ENCODE measurements at places on chromosomes 7 and 10. TPM values are rescaled to one million over a fixed set of nuclear protein-coding genes. Genes with fewer than 3 reads are reported as not detected.
A peak's percentile ranks its signal among the peaks of the same experiment; 100 is the strongest.

- DNase-seq: no peak
Measured at GRCh38 chr10:110077436-110078130, 69.8 kb downstream of the ADD3 start.

DNA sequence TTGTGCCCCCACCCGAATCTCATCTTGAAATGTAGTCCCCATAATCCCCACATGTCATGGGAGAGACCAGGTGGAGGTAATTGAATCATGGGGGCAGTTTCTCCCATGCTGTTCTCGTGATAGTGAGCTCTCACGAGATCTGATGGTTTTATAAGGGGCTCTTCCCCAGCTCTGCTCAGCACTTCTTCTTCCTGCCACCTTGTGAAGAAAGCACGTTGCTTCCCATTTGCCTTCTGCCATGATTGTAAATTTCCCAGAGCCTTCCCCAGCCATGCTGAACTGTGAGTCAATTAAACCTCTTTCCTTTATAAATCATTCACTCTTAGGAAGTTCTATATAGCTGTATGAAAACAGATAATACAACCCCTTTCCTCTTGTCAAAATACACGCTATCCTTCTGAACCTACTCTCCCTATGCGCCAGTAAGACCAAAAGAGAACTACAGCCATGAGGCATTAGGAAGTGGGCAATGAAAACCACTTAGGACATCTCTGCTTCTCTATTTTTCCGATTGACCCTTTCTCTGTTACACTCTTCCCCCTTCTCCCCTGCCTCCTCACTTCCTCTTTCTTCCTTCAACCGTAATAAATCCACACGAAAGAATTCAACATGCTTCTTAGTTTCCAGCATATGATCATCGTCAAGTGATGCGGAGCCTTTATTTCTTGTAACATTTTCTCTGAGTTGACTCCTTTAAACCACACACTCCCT is 101.2 kb upstream of the WDR11 start:
- DNase-seq: no peak

DNA sequence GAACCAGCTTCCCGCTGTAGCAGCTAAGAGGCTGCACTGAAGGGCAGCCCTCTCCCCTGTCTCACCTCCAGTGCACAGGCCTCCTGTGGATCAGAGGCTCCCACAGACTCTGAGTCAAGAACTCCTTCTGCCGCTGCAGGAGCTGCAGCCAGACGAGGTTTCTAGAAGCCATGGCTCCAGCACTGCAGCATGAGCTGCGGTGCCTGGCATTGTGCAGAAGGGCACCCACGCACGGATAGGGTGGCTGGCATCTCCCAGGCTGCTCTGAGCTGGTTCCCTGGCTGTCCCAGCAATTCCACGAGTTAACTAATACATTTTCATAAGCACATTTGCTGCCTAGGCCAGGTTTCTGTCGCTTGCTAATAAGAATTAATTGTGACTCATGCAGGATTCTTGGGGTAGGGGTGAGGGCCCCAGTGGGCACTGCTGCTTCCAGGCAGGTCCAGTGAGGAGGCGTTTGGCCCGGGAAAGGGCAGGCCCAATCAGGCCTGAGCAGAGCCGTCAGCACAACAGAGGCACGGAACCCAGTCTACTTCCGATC is 594.2 kb downstream of the DNAJB6 start:
- no peak for DNase-seq

GRCh38 chr10:99396471-99396870 is 34.0 kb downstream of the GOT1 start:
- DNase-seq: no peak

GRCh38 chr7:51639661-51640334 is 323.2 kb upstream of the COBL start:
- DNase-seq: no peak

DNA sequence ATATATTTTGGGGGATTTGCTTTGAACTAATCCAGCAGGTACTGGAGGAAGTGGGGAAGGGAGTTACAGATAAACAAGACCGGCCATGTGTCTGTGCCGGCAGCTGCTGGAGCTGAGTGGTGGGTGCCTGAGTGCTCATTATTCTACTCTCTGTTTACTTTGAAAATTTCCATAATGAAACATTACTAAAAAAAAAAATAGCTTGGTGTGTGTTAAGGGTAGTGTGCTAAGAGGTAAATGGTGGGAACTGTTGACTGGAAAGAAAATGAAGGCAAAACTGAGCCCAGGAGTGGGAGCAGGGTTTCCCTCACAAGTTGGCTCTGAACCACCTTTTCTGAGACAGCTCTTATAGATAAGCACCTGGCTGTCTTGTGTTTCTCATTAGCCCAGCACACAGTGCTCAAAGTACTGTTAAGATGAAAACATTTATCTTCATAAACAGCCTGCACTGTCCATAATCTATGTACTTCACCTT is 50.6 kb downstream of the PARD3 start:
- no peak for DNase-seq

DNA sequence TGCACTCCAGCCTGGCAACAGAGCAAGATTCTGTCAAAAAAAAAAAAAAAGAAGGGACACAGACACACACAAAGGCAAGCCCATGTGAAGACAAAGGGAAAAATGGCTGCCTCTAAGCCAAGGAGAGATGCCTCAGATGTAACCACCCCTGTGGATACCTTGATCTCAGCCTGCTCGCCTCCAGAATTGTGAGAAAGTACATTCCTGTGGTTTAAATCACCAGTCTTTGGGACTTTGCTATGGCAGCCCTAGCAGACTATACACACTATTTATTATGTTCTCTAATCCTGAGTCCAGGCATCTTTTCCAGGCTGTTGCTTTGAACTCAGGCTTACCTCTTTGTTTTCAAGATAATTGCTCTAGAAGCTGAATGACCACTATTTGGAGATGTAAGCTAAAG is 494.3 kb downstream of the GALNT17 start:
- DNase-seq: no peak

- no peak for DNase-seq
Measured at GRCh38 chr7:77879272-77879671, 80.7 kb downstream of the PHTF2 start.

- DNase-seq: no peak
Measured at GRCh38 chr10:62050346-62050892, 148.9 kb downstream of the ARID5B start.

GRCh38 chr10:13684252-13684791 is 97.6 kb downstream of the PRPF18 start:
- no peak for DNase-seq

DNA sequence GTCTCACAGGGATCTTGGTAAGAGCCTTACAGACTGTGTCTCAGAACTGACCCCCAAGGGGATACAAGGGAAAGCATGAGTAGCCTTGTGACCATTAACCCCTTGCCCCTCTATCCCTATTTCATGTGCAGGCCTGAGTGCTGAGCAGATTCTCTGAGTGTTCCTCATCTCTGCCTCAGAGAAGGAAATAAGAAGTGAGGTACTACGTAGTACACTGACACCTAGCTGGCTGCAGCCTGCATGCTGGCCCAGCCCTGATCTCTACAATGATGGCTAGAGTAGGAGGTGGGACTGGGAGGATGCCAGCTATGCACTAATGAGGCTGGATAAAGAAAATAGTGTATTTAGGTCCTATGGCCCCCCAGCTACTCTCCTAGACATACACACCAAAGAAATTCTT is 174.9 kb upstream of the HPS1 start:
- no peak for DNase-seq

GRCh38 chr7:3043544-3044371 is at the start of gene CARD11:
Gene CARD11, minus strand, starts transcription at chr7:3043867. Its CDS starts 85,361 bp downstream, at chr7:2958506.
- peak; percentile 80 for DNase-seq

GRCh38 chr10:62233356-62234076 is 35.1 kb downstream of the RTKN2 start:
- DNase-seq: no peak

DNA sequence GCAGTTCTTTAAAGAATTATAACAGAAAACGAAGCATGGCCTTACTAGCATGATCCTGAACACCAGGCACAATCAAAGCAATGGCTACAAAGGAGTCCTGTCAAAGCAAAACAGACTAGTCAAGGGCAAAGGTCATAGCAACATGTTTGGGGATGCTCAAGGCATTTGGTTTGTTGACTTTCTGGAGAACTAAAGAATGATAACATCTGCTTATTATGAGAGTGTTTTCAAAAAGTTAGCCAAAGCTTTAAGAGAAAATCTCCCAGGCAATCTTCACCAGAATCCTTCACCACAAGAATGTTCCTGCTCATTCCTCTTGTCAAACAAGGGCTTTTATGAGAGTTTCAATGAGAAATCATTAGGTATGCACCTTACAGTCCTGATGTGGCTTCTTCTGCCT is 95.1 kb upstream of the CPXM2 start:
- no peak for DNase-seq

DNA sequence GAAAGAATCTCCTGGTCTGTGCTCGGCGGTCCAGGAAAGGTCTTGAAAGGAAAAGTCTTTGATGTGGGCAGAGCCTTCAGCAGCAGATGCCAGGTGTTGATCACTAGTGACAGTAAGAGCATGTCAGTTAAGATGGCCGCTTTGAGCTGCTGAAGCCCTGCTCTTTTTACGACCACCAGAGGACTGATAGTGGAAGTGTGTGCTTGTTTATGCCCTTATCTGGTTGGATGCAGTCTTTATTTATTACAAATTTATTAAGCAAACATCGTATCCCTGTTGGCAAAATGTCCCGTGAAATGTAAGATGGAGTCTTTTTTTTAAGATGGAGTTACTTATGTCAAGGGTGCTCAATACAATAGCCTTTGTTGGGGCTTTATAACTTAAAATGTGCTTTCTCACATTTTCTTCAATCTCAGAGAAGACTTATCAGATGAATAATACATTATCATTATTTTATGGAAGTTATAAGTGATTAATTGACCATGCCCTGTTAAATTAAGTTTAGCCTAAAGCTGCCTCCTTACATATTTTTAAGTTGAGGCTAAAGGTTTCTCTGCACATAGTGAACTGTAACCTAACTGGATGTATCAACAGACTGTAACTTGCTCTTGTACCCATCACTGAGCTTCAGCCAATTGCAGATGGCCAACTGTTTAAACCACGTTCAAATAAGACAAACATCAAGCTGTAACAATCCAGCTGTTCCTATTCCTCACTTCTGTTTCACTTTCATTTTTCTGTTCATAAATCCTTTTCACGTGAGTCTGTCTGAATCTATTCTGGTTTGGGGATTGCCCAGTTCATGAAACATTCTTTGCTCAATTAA is 97.4 kb upstream of the PIK3CG start:
- DNase-seq: peak; percentile 25

DNA sequence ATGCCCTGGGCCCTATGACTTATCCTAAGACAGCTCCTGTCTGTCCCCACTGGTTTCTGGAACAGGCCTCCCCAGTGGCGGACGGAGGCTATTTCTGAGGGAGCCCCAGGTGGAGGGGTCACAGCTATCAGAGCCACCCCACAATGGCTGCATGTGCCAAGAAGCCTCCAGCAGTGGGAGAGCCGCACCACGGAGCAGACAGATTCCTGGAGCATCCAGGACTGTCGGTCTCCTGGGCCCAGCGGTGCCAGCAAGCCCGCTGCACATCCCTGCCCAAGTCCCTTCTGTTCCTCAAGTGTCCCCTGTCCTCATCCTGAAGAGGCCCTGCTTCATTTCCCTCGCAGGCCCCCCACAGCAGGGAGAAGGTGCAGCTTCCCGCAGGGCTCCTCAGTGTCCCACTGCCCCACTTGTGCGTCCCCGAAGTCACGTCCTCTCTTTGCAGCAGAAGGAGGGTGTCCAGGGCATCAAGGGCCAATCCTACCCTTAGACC is 193.0 kb upstream of the SHH start:
- no peak for DNase-seq

GRCh38 chr7:102211590-102212550 is 74.8 kb upstream of the SH2B2 start:
- no peak for DNase-seq

The IKZF1 gene
- total RNA-seq: 213 TPM

The TMEM26 gene
- not detected for total RNA-seq

The AQP1 gene
- total RNA-seq: 0.25 TPM

The ORAI2 gene
- total RNA-seq: 16.4 TPM

The LRMDA gene
- total RNA-seq: not detected

The ASB10 gene
- not detected for total RNA-seq

The MYL10 gene
- total RNA-seq: not detected

The MACC1 gene
- not detected for total RNA-seq

The PON1 gene
- not detected for total RNA-seq

Measured in activated naive CD4-positive, alpha-beta T cell treated with anti-CD3 and anti-CD28 coated beads for 36 hours (primary cell).